ENCODE measurements at places on chromosomes 6 and 20.

DNA sequence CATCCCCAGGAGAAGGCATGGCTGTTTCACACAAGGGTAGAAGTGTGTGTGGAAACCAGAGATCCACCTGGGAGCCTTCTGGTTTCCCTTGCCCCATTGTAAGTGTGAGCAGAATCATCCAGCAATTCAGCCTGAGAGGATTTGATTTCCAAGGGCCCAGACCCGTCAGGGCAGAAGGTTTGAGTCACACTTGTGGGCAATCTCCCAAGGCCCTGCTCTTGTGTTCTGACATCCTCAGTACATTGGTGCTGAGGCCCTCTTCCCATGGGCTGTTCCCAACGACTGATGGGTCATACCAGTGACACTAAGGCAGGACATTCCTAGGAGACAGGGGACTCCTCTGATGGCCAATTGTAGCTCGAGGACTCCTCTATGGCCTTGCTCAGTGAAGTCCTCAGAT lies 58.2 kb upstream of the POLR1H start:
- DNase-seq: no peak

DNA sequence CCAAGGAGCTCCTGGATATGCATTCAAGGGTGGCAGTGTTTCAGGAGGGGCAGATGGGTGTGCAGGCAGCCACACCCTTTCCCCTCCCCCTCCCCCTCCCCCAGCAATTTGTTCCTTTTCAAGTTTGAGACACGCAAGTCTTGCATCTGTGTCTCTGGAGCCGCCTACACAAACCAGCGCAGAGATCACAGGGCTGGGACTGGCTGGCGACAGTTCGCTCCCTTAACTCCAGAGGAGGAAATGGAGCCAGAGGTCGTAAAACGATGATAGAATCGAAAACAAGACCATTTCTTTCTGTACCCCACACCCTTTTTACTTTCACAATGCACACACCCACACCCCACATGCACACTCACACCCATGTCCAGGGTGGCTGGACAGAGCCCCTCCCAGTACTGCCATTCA lies 163.1 kb downstream of the LY86 start:
- no peak for DNase-seq

DNA sequence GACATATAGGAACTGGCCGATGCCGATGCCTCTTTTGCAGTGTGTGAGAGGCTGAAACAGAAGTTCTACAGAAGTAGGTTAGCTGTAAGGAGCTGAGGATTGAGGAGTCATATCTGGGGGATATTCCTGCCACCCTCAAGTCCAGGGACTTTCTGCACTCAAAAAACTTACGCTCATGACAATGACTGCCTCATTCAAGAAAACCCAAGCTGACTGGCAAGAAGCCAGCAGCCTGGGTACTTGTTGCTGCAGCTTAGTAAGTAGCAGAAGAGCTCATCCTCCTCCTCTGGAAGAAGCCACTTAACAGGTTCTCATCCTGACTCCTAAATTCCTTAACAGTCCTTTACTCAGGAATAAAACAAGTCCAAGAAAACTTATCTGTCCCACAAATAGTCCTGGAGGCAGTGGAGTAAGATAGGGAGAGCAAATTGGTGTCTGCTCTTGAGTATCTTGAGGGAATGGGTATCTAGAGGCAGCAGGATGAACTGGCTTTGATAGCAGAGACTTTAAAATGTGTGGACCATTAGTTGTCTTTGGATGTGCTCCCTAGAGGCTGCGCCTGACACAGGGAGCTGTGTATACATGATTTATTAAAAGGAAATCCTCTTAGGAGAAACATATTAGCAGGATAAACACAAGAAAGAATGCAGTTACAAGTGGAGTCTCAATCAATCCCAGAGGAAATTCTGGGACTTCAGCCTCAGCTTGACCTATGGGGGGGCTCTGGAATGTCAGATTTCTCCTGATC lies 7.4 kb downstream of the CALHM5 start:
- no peak for DNase-seq

- no peak for DNase-seq
Measured at GRCh38 chr6:116397914-116398313, 27.2 kb downstream of the DSE start.

- DNase-seq: no peak
Measured at GRCh38 chr20:55375920-55376319, 629.4 kb downstream of the CBLN4 start.

DNA sequence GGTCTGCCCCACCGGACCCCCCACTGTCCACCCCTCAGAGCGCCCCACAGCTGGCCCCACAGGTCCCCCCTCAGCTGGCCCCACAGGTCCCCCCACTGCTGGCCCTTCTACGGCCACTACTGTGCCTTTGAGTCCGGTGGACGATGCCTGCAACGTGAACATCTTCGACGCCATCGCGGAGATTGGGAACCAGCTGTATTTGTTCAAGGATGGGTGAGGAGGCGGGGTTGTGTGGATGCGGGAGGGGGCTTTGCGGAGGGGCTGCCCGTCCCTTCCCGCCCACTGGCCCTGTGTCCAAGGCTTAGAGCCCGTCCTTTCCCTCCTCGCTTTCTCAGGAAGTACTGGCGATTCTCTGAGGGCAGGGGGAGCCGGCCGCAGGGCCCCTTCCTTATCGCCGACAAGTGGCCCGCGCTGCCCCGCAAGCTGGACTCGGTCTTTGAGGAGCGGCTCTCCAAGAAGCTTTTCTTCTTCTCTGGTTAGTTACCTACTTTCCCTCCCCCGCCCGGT lies 4.7 kb downstream of the MMP9 start:
- no peak for DNase-seq

DNA sequence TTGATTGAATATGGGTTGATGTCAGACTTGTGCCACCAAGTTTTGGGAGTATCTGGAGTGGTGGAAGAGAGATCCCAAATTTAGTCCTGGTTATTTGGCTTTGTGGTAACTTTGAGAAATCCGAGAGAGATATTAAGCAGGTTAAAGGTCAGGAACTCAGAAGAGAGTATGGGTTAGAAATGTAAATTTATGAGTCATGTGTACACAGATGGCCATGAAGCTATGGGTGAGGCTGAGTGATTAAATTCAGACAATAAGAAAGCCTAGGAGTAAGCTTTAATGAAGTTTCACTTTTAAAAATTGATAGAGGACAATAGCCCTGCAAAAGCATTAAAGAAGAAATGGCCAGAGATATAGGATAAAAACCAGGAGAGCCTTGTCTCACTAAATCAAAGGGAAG lies 14.3 kb downstream of the RIMS1 start:
- no peak for DNase-seq

DNA sequence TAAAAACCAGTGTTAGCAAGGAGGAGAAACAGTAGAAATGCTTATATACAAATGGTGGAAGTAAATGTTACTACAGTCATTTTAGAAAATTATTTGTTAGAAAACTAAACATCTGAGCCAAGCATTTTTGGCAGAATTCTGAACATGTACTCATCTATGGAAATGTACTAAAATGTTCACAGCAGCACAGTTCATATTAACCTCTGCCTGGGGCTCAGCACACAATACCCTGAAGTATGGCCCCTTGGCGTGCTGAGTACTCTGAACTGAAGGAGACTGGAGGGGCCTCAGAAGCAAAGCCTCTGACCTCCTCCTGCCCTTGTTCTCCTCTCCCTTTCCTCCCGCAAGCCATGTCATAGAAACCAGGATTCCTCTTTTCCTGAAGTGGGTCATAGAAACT lies 66.2 kb upstream of the RALGAPA2 start:
- DNase-seq: no peak
